ENCODE measurements at places on chromosomes 12 and 14.

DNA sequence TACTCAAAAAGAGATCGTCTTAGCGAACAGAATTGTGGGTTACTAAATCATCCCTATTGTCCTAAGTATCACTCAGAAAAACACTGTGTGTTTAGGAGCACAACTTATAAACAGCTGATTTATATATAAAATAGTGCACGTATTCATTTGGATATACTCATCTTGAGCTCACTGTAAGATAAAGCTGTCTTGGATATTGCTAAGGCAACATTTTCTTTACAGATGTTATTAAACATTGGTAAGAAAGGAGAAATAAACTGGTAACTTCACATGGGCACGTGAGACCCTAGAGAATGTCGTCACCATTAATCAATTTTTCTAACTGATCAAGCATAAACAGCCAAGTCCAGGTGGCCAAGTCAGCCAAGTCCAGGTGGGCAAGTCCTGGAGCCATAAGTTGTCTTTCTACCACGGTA, 1.7 kb downstream of the PAWR start:
- no peak for DNase-seq

DNA sequence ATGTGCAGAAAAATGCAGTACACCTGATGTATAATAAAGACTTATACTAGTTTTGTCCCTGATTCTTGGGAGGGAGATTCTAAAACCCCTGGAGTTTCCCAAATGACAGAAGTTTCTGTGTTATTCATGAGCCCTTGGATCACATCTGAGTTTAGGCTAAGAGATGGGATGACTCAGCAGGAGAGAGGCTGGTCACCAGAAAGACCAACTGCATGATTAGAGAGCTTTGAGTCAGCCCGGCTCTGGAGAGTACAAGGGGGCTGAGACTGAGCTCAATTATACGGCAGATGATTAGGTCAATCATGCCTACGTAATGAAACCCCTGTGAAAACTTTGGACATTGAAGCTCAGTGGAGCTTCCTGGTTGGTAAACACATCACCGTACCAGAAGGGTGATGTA, 174.2 kb downstream of the SSPN start:
- no peak for DNase-seq

- no peak for DNase-seq
Observed at GRCh38 chr14:94378527-94379290, 9.7 kb downstream of the SERPINA1 start.

- no peak for DNase-seq
Observed at GRCh38 chr14:85601246-85601645, 71.3 kb downstream of the FLRT2 start.

DNA sequence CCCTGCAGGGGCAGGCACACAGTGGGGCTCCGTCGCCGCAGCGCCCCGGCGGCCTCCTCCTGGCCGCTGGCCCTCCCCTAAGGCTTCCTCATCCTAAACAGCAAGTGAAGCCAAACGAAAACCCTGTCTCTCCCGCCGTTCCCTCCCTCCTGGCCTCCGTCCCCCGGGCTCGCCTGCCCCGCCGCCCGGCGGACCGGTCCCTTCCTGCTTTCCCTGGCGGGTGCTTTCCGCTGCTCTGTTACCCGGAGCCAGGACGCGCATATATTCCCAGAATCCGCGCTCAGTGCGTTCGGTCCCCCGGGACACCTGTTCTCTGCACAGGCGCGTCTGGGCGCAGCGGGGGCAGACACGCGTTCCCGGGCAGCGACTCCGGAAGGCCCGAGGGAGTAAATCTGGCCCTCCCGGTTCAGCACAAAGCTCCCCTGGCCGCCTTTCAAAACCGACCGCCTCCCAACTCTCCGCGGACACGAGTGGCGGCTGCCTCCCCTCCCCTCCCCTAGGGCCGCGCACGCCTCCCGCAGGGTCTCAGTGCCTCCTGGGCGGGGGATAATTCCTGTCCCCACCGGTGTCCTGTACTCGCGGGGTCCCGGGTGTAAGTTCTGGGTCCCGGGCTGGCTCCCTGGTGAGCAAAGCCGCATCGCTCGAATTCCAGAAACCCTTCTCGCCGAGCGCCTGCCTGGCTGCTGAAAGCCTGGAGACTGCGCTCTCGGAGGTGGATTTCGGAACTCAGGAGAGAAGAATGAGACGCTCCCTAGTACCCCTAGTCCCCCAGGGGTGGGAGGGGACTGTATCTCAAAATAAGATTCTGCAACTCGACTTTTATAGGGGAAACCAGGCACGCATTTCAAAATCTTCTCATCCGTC, 21.4 kb upstream of the CEP170B start:
- no peak for DNase-seq

GRCh38 chr12:131799828-131800593, 28.2 kb upstream of the MMP17 start:
- no peak for DNase-seq

DNA sequence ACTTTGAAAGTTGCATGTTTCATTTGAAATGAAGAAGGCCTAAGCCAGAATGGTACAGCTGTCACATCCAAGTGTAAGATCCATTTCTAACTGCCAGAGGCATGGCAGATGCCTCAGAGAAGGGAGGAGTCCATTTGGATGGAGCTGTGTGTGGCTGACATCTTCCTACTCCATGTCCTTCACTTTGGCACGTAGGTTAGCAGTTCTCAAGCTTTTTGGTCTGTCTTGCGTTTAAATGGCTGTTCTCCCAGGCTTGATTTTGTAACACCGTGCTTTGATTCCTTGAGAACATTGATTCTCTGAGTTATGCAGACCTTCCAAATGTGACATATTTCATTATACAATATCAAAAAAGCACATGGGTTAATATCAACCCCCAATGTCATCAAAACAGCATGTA, 23.4 kb downstream of the EML1 start:
- DNase-seq: no peak

DNA sequence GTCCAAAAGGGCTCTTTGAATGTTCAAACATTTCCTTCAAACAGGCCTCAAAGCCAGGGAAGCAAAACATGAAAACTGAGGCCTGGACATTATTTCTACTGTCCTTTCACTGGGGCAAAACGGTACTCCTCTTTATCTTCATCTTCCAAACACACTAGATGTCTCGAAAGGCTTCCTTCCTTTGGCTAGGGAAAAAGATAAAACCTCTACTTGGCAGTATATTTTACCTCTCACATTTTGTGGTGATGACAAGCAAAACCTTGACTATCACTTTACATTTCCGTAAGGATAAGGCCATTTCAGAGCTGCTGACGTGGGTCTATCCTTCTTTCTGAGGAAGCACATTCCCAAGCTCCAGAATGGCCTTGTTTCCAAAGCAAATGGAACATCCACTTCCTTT, 9.9 kb downstream of the STAB2 start:
- DNase-seq: no peak

DNA sequence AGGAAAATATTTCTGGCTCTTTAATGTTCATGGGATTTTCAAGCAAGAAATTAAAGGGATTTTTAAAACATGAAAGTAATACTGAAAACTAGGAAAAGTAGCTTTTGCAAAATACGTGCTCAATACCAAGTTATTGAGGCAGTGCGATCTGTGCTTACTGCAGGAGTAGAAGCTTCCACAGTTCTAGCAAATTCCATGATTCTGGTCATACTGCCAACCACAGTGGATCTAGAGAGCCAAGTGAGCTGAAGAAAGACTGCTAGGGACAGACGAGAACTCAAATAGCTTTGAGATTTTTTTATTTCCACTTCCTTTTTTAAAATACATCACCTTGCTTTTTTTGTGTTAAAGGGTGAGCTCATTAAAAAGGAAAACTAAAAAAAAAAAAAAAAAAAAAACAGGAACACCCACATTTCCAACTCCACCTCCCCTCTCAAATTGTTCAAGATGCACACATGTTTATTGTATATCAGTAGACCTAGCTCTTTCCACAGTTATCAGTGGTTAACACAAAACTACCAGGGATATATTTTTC, 26.2 kb downstream of the EGLN3 start:
- no peak for DNase-seq

DNA sequence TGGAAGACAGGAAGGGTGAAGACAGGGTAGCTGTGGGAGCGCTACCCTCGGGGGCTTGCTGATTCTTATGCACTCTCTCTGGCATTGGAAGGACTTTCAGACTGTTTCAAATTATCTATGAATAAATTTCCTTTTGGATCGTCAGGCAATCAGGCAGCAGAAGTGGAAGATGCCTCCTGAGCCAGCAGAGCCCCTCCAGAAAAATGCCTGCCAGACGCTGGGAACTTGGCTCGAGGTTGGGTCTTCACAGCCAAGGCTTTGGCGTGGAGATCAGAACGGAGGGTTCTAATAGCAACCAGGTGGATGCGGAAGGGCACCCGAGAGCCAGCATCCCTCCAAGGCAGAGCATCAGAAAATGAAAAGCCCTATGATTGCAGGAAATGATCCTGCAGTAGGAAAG, 119.2 kb upstream of the RFLNA start:
- no peak for DNase-seq

DNA sequence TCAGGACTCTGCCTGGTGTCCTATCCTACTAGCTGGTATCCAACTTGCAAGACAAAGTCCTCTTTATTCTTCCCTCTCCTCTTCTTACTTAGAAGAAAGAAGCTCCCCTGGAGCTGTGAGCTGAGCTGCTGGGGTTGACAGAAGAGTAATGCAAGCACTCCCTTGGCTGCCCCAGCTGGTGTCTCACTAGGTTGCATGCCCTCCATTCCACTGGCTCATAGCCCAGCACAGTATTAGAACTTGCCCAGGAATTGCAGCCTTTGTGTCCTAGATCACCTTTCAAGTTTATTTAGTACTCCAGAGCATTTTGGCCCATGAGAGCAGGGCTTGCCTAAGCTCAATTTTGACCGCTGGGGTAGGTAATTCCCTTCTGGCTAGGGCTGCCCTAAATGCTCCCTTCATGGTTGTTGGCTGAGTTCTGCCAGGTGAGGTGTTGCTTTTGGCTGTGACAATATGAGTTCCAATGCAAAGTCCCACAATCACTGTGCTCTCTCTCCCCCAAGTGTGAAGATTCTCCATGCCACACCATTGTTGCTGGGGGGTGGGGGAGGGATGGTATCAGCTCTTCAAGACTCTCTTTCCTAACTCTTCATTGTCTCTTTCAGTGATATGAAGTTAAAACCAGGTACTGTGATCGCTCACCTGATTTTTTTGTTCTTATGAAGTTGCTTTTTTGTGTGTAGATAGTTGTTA, 317.4 kb upstream of the DDHD1 start:
- no peak for DNase-seq

DNA sequence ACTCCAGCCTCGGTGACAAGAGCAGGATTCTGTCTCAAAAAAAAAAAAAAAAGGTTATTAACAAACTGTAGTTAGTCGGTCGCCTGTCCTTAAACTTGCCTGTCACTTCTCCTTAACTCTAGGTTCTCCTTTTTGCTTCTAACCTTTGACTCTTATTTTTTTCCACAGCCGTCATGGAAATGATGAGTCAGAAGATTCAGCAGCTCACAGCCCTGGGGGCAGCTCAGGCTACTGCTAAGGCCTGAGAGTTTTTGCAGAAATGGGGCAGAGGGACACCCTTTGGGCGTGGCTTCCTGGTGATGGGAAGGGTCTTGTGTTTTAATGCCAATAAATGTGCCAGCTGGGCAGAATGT, 418 bp upstream of the MYG1 start:
- DNase-seq: no peak

GRCh38 chr12:30417697-30418231, 277.9 kb downstream of the IPO8 start:
- no peak for DNase-seq

- no peak for DNase-seq
Observed at GRCh38 chr12:121196902-121197301, 13.0 kb upstream of the P2RX4 start.

- no peak for DNase-seq
Observed at GRCh38 chr12:69978020-69978419, 153.0 kb downstream of the MYRFL start.

DNA sequence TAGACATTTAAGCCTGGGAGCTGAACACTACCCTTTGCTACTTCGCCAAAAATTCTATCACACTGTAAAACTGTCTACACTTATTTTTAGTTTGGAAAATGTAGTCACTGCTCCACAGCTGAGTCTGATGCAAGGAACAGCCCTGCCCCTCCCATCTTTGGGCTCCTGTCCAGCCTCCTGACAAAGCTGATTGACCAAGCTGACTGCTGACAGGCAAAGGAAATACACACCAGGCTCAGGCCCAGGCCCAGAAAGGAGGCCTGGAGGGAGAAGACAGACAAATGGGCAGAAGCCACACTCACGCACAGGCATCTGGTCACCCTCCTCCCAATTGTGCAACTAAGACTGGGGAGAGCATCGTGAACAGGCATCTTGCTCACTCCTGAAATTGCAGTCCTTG, 55.3 kb downstream of the ISCA2 start:
- no peak for DNase-seq

DNA sequence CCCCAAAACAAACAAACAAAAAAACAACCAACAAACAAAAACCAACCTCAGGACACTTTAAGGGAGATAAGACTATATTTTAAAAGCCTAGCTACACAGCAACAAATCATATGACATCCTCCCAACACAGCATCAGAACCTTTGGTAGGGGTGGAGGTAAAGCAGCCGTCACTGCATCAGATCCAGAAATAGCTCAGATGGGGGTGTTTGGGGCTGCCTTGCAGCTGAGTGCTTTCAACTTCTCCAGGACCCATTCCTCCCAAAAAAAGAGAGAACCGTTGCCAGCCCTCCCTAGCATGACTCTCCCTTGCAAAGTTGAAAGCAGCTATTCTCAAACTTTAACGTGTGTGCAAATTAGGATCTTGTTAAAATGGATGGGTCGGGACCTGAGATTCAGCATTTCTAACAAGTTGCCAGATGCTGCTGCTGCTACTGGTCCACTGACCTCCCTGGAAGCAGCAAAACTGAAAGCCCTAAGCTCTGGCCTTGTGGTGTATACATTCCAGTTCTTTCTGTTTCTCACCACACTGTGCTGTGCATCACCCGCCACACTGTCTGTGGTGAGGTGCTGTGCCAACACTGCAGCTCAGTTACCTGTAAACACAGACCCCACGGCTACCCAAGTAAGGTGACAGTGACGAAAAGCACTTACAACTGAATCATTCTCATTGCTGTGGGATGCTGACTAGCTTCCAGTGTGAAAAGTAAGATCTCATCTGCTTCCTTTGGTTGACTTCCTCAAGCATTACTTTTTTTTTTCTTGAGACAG, 54.0 kb downstream of the SLC38A1 start:
- no peak for DNase-seq

- DNase-seq: no peak
Observed at GRCh38 chr12:93081810-93082165, 152.7 kb upstream of the EEA1 start.

DNA sequence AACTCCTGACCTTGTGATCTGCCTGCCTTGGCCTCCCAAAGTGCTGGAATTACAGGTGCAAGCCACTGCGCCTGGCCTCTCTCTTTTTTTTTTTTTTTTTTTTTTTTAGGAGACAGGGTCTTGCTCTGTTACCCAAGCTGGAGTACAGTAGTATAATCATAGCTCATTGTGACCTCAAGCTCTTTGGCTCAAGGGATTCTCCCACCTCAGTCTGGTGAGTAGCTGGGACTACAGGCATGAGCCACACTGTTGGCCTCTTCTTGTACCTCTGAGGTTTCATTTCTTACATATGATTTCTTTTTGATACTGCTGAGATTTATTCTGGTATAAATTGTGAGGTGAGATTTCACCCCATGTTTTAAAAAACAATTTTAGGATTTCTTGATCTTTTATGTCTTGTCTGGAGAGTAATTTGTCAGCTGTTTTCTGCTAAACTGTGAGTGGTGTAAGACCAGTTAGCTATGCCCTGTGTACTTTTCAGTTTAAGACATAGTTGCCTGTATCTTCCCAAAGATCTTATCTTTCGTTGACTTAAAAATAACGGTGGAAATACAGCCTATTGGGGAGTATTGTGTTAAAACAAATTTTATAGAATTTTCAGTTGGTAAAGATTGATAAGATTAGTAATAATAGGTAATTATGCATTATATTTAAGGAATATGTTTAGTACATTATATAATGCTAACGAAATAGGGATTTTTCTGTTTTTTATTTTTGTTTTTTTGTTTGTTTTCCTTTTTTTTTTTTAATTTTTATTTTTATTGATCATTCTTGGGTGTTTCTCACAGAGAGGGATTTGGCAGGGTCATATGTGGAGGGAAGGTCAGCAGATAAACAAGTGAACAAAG, 31.7 kb downstream of the WDR20 start:
- DNase-seq: no peak

Measured in left renal pelvis (tissue), 4 donors.